ENCODE measurements at places on chromosomes 6 and 20.

DNA sequence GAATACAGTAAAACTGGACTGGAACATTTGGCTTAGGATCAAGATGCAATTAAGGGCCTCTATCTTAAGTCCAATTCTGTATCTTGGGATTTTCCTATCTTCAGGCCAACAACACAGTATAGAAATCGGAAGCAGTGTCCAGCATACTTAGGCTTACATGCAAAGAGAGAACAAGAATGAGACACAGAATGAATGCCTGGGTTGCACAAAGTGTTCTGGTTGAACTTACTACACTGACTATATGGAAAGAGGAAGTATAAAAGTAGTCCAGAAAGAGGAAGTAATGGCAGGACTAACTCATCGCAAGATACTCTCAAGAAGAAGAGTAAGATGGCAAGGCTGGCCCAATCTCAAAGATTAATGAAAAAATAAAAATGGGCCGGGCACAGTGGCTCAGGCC lies 87.6 kb downstream of the BTBD9 start:
- DNase-seq: no peak

DNA sequence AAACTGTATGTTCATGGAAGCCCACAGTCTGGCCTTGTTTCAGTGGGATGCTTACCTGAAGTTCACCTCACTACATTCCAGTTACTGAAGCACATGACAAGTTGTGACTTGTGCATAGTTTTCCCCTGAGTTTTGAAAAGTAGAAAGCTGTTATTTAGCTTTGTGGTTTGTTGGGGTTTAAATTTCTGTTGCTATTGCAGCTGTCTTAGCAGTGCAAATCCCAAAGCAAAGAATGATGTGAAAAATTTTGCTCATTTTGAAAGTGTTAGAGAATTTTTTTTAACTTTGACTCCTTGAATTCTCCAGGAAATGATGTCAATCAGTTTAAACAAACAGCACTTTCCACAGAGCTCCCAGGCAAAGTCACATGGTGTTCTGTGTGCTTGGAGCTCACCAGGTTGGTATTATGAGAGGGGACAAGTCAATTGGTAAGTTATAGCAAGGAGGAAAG lies 268.4 kb downstream of the ADGRG6 start:
- no peak for DNase-seq

- no peak for DNase-seq
Measured at GRCh38 chr20:15199698-15200097, 862.3 kb upstream of the FLRT3 start.

DNA sequence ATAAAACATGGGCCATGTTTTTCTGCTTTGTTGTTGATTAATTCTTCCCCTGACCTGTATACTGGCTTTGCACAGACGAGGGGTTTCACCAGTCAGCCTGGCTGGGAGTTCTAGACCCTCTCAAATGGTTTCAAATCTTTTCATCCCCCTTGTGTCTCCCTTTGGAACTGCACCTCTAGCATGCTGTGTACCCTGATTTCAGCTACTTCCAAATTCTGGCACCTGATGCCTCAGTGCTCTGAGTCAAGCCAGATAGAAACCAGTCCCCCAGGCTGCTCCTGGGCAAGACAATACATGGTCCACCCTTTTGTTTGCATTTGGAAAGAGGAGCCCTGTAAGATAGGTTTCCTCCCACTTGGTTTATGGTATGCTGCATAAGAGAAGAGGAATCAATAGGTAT lies 290.2 kb downstream of the BTBD3 start:
- no peak for DNase-seq

DNA sequence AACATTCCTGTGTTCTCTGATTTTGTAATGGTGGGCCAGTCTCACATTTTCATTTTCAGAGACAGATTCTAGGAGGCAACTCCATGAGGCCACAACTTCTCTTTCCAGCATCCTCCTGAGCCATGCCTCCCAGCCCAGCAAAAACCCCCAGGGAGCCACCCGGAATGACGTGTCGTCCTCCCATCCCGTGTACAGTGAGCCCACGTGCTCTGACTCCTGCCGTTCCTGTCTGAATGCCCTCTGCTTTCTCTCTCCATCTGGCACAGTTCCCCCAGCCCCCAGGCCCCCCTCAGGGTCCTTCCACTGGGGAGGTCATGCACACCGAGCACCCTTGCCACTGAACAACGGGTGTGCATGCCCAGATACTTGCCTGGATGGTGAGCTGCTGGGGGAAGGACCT lies 38.0 kb downstream of the C20orf203 start:
- DNase-seq: no peak

GRCh38 chr20:8367689-8368088 lies 235.6 kb downstream of the PLCB1 start:
- DNase-seq: no peak

GRCh38 chr20:49186535-49187329 lies 1.4 kb downstream of the STAU1 start:
- DNase-seq: peak; percentile 52

DNA sequence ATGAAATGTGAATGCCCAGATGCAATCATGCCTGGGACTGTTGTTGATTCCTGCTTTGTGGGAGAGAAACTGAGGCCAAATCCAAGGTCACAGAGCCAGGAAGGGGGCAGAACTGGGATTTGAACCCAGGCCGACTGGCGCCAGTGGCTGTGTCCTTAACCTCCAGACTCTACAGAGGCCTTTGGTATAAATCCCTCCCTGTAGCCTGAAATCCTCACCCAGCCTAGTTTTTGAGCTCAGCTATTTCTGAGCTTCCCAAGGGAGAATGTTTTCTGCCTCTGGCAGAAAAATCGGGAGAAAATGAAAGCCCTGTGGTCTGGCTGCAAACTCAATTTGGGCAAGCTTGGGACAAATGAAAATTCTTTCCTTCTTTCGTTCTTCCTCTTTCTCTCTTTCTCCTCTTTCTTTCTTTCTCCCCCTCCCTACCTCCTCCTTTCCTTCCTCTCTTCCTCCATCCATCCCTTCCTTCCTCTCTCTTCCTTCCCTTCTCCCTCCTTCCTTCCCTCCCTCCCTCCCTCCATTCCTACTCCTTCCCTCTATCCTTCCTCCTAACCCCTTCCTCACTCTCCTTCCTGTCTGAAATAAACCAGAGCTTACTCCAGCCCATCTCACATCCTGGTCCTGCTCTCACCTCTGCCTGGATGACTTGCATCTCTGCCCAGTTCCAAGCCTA lies 34.9 kb downstream of the SNAI1 start:
- no peak for DNase-seq

DNA sequence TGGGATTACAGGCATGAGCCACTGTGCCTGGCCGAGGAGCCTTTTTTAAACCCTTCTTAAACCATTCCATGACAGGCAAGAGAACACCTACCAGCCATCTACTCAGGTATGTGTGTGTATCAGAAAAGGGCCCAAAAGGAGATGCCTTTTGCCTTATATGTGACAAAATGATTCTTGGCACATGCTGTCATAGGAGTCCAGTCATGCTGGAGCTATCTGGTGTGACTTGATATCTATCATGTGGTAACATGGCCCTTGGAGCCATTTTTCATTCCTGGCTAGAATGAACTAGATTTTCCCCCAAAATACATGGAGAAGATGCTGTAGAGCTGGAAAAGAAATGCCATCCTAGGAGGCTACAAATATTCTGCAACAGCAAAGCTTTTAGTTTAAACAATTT lies 129.1 kb downstream of the DST start:
- no peak for DNase-seq

DNA sequence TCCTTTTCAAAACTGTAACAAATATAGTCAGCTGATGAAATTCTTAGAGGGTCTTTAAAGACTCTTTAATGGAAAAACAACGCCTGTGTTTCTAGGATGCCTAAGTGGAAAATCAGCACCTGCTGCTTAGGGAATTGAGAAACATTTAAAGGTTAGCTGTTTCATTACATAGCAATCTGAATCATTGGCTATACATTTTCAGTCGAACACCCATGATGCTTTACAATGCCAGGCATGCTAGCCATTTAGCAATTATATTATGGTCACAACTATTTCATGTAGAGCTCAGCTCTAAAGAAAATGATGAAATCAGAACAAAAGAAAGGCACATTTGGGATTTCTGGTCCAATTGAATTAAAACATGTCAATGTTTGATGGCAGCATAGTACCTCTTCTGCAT lies 270.3 kb upstream of the SYNCRIP start:
- DNase-seq: no peak

GRCh38 chr6:46022106-46022948 lies 6.7 kb upstream of the CLIC5 start:
- DNase-seq: no peak
